Activated T-cell treated with anti-CD3 and anti-CD28 coated beads for 4 hours (primary cell): ENCODE measurements at places on chromosomes 1 and 21.

- DNase-seq = no peak
These were observed 5.7 kb upstream of the CAP1 start for GRCh38 chr1:40034869-40035268.

GRCh38 chr1:237005674-237006073 is 1.4 kb upstream of the MT1HL1 start:
- no peak for DNase-seq

GRCh38 chr1:193417403-193417802 is 231.0 kb upstream of the B3GALT2 start:
- no peak for DNase-seq

- DNase-seq = no peak
These were observed 9.7 kb downstream of the BACH1 start for GRCh38 chr21:29308456-29308783.

GRCh38 chr1:62247391-62248168 is 52.9 kb downstream of the L1TD1 start:
- DNase-seq = no peak

DNA sequence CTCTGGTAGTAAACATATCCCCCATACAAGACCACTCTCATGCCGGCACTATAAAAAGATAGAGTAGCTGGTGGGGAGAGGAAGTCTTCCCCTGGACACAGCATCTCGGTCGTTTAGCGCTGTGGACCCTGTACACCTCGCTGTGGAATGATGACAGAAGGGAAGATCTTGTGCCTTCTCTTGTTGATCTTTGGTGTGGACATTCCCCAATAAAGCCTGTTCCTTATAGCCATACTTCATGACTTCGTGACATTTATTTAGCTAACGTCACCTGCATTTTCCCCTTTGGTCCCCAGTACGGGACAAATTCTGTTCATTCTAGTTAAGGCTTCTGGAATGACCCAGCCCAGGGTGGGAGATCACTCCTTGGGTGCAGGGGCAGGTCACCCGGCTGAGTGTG is 24.9 kb upstream of the MAP10 start:
- no peak for DNase-seq

DNA sequence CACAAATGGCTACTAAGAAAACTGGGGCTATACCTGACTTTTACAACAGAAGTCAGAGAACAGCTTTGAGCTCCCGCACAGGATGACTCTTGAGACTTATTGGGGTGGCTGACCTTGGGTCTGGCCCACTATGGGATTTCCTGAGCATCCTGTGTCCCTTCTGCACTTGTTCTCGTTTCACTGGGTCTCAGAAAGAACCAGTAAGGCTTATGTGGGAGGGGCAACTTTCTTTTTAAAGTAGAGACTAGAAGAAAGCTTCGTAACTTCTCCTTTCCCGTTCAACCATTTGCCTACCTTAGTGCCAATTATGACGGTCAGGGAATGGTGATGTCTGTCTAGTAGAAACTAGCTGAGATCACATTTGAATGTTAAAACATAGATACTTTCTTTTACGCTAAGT is 59.5 kb upstream of the C1orf105 start:
- DNase-seq = no peak

GRCh38 chr1:36164361-36164760 is 8.4 kb downstream of the MAP7D1 start:
- DNase-seq = no peak
